Suppressor macrophage treated with lipopolysaccharide for 1 hour (primary cell): ENCODE measurements at places on chromosomes 3 and 15.

DNA sequence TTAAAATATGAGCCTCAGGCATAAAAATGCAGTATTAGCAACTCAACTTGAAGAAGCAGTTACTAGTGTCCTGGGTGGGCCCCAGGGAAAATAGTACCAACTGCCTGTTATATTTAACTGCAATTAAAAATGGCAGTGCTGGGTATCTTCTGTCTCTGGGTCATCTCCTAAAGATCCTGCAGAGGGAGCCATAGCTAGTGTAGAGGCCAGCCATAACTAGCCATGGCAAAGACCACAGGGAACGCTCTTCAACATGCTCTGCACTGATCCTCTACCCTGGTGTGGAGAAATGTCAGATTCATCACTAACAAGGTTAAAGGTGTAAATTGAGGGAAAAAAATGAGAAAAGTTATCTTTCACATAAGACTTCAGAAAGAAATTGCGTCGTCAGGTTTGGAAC is 181.3 kb downstream of the SNRPN start:
- DNase-seq = no peak

DNA sequence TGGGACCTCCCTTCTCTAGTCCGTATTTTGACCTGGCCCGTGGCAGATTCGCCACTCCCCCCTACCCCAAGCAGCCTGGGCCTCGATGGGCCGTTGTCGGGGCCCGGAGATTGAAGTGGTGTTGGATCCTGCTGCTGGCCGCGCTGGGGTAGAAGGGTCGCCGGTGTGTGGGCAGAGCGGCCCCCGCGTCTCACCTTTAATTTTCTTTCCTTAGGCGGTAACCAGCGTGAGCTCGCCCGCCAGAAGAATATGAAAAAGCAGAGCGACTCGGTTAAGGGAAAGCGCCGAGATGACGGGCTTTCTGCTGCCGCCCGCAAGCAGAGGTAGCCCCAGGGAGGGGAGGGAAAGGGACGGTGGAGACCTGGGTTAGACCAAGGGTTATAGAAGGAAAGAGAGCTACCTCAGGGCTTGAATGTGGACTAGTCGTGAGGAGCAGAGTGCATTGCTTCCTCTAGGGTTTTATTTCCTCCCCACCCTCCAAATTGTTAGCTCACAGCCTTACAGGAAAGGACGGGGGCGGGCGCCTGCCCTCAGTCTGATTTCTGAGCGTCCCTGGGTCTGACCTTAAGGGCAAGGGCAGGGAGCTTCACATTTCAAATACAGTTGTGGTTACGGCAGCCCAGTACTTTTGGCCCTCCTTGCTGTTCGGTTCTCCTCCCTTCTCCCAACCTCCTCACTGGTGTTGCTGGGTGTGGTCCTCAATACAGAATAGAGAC is 799 bp downstream of the SERF2 start:
- peak; percentile 83 for DNase-seq

DNA sequence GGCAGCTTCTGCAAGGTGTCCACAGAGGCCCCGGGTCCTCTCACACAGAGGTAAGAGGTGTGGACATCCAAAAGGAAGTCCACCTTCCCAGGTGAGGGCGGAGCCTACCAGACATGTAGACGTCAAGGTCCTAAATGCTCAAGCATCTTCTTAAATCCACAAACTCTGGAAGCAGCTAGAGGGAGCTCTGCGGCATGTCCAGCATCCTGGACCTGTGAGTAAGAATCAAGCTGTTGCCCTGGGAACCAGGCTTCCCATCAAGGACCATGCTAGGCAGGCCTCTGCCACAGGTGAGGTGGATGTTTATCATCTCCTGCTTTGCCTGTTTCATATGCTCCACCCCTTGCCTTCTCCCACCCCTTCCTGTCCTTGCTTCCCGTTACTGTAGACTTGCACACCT is 368.2 kb downstream of the GABRG3 start:
- DNase-seq = no peak

DNA sequence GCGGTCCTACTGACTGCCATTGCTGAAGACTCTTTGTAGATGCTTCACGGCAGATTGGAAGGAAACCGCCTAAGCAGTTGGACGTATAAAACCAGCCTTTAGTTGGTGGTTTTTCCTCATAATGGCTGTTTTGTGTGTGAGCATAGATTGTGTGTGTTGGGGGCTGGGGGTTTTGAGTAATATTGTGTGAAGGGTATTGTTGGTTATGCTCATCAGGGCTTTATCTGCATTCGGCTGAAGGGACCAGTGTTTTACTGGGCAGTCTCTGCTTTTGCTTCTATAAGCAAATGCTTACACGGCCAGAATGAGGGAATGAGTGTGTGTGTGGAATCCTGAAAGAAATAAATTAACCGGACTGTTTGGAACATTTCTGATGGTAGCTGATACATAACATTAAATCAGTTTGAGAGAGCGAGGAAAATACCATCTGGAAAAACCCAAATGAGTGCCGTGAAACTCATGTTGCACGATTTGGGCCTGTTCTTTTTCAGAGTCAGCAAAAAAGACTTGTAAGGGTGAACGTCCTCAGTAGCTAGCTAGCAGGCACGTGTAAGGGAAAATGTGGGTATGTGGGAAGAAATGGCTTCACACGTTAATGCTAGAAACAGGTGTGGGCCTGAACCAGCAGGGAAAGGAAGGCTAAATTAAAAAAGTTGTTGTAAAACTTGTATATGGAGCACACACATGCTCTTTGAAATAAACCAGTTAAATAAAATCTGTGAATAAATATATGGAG is 1.9 kb downstream of the MITF start:
- DNase-seq = peak; percentile 61

GRCh38 chr3:56704706-56705105 is 21.6 kb upstream of the TASOR start:
- no peak for DNase-seq

GRCh38 chr3:36212251-36212650 is 168.1 kb upstream of the STAC start:
- no peak for DNase-seq

DNA sequence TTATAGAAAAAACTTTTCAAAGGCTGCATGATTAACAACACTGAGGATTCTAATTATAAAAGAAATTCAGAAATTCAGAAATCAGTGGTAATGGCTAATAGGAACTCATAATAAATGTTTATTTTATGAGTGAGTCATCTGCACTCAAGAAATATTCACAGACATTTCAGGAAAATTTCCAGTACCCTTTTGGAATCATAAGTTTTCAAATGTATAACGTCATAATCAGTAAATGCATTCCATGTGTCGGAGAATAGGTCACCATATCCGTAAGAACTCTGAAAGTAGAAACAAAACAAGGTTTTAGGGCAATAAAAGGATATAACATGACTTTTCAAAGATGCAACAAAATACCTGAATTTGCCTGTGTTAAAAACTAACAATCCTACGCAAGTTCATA is 24.7 kb downstream of the EOGT start:
- DNase-seq = no peak

DNA sequence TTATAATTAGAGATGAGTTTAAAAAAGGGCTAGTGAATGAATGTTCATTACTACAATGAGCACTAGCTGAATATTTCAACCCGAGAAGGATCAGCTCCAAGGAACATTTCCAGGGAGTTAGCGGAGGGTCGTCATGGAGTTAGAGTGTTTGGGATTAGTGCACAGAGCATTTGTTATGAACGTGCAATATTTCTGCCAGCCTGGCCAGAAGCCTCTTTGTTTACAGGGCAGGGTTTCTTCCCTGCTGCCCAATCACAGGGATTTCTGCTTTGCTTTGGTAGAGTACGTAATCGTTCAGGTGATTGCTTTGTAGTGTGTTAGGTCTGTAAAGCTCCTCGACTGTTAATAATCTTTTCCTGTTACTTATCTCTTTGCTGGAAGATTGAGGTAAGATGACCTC is 5.9 kb downstream of the CGNL1 start:
- no peak for DNase-seq

- no peak for DNase-seq
These were observed 12.1 kb downstream of the SLC4A7 start for GRCh38 chr3:27471923-27472550.

GRCh38 chr3:193800138-193801043 is 207.4 kb downstream of the OPA1 start:
- DNase-seq = no peak

DNA sequence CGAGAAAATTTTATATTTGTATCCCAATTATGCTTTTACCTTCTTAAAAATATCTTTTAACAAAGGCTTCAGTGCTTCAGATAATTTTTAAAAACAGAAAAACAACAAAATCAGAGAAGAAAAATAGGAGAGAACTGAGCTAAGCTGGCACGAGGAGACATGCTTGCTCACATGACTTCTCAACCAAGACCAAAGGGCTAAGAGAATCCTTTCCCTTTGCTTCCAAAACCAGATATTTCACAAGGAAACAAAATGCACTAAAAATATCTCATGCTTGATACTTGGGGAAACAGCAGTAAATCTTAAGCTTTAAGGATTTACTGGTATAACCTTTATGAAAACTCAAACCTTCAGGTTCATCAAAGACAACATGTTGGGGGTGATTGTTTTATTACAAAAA is 58.4 kb downstream of the CAPN7 start:
- no peak for DNase-seq

DNA sequence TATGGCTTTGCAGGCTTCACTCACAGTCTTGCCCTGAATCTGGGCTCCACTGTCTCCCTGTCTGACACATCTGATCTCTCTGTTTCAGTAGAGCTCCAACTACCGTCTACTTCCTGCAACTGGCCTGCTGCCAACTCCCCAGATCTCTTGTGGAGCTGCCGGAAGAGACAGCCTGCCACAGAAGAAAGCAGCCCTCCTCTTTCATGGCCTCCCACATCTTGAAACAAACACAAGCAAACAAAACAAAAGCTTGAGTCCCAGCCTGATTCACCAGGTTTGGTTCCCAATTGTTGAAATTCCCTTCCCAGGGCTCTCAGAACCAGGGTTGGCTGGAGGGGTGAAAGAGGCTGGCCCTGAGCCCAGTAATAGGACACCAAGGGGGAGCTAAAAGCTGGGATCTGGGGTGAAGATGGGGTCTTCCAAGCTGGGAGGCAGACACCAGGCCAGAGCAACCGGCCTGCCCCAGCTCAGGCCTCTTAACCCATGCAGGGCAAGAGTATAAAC is 55.3 kb upstream of the CA12 start:
- peak; percentile 83 for DNase-seq

DNA sequence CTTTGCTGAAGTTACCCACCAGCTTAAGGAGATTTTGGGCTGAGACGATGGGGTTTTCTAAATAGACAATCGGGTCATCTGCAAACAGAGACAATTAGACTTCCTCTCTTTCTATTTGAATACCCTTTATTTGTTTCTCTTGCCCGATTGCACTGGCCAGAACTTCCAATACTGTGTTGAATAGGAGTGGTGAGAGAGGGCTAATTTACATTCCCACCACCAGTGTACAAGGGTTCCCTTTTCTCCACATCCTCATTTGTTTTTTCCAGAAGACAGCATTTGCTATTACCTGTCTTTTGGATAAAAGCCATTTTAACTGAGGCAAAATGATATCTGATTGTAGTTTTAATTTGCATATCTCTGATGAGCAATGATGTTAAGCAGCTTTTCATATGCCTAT is 329.9 kb upstream of the TPRG1 start:
- DNase-seq = peak; percentile 31

DNA sequence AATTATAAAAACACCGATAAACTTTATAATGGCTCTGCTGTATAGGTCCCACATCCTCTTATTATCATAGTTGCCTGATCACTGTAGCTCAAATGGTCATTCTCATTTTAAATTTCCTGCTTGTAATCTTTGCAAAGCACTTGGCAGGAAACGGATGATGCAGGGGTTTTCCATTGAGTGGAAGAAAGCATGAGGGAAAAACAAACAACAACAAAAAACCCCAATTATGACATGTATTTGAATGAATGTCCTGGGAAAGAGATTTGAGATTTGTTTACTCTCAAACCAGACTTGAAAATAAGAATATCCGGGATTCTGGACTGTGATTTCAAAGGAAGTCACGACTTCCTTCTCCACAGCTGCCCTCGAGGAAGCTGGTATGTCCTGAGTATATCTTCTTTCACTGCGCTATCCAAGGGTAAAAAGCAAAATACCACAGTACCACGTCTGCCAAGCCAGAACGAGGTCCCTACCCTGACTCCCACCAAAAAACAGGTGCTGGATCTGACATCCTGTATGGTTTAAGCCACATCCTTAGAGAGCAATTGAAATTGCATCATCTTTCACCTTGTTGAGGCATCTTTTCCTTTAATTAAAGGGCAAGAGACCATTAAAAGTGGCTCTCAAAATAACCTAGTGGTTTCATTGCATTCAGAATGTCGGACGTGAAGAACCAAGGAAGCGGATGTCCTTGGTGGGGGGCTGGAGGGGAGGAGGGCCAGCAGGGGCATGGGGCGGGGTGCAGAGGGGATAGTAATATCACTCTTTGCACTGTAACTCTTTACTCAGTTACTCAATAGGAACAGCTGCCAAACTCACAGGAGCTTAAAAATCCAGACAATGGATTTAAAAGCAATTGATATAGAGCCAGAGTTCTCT is 13.5 kb upstream of the TIPIN start:
- DNase-seq = peak; percentile 77

GRCh38 chr3:71809321-71810026 is 24.5 kb upstream of the PROK2 start:
- no peak for DNase-seq

DNA sequence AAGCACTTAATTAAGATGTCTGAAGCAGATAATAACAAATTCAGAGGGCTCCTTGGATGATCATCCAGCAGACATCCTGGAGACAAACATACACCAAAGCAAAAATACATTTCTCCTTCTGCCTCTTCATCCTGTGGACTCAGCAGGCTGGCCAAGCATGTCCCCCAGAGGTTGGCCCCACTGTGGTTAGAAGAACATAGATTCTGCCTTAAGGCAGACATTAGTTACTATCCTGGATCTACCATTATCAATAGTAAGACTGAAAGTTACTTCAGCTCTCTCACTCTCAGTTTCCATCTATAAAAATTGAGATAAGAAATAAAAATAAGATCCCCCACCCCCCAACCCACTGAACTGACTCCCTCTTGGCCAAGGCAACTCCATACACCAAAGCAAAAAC is 28.6 kb upstream of the TGFBR2 start:
- DNase-seq = no peak

DNA sequence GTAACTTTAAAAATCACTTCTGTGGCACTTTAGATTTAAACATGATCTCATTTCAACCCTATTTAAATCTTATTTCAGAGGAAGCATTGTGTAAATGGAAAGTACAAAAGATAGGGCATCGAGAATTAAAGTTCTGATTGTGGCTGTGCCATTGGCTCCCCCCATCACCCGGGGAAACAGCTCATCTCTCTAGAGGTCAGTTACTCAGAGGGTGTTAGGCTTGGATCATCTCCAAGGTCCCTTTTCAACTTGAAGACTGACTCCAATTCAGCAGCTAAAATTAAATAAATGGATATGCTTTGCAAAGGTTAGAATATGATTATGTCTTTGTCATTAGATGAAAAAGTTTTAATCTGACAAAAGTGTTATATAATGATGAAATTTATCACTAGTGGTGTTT is 20.1 kb downstream of the CADM2 start:
- no peak for DNase-seq

DNA sequence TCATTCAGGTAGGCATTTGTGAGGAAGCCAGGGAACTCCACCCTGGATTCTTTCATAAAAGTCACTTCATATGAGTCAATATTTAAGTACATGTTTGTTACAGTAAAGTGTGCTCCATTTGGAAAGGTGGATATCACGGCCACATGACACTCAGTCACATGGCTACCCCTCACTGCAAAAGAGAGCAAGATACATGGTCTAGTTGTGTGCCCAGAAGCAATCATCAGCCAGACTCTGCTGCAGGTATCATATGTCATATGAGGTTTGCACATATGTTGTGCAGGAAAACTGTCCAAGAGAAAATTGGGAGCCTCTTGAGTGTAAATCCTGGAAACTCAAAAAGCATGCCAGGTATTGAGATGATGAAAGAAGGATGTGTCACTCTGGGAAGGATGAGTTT is 55.0 kb upstream of the NMNAT3 start:
- DNase-seq = no peak
